Dermis microvascular lymphatic vessel endothelial cell (primary cell): ENCODE measurements at places on chromosomes 6 and 20.

DNA sequence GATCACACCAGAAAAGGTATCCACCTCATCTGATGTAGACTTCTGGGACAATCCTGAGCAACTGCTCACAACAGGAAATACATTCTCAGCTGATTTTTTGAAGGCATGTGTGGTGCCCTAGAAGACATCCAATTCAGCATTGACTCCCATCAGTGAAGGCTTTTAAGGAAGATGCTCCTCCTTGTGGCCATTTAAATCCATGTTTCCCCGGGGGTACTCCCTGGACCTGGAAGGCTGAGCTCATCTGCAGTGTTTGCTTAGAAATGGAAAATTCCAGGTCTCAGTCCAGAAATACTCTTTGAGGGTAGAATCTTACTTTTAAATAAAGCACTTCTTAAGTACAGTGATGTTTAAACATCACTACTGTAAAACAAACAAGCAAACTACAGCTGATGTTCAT, 195.5 kb upstream of the PDE10A start:
- peak; percentile 37 for DNase-seq

DNA sequence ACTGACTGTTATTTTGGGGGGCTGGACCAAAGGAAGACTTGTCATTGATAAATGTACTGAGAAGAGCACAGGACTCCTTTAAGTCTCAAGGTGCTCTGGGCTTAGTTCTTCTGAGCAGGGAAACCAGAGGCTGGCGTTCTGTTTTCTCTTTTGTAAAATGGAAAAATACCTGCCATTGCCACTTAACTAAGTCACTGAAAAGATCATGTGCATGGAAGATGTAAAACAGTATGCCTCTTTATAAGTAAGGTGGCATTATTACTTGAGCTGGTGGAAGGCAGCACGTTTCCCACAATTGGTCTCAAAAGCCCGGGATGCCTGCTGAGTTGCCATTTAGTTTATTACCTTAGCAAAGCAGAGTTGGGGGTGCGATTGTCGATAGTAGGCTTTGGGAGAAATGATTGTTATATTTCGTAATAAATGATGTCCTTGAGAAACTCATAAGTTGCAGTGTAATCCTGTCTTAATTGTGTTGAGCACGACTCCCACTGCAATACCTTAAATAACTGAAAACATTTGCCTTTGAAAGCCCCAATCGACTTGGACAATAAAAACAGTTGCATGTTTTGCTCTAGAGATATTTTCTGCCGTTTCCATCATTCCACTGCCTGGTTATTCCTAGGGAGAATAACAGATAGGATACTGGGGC, 3.6 kb downstream of the JARID2 start:
- no peak for DNase-seq

- no peak for DNase-seq
These were observed 73.3 kb downstream of the ASXL1 start for GRCh38 chr20:32431457-32431856.

DNA sequence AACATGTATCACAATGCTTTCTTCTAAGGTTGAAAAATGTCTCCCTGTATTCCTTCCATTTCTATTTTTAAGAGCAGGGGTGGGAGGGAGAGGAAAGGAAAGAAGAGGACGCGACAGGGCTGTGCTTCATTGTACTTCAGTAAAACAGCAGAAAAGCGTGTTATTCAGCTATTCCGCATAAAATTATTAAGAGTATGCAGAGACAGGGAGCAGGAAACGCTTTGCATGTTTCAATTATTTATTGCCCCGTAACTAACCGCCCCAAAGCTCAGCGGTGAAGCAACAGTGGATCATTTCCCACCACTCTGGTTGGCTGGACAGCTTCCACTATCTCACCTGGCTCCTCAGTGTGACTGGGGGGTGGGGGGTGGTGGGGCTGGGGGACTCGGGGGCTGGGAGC, 188.9 kb downstream of the TTLL2 start:
- no peak for DNase-seq

- no peak for DNase-seq
These were observed 211.5 kb upstream of the PROKR2 start for GRCh38 chr20:5528261-5528660.

- DNase-seq, result no peak
These were observed 38.3 kb upstream of the SAMHD1 start for GRCh38 chr20:36989797-36990196.

DNA sequence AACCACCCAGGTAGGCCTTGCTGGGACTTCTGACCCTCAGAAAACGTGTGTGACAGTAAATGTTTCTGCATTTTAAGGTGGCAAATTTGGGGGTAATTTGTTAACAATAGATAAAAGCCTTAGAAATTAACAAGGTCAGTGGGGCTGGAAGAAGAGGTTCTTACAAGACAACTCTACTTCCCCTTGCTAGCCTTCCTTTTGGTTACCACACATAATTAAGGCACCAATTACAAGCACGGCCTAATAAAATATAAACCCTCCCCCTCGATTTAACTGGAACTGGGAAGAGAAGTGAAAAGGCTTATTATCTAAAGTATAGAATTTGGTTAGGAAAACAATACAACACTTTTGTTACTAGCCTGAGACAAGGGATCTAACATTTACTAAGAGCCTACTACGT, 38.8 kb downstream of the ELOVL5 start:
- DNase-seq, result no peak

- no peak for DNase-seq
These were observed 35.8 kb downstream of the PDSS2 start for GRCh38 chr6:107423474-107423990.

GRCh38 chr6:34524499-34524898, 31.6 kb downstream of the SPDEF start:
- DNase-seq, result no peak

GRCh38 chr6:55704421-55704820, 125.4 kb upstream of the HMGCLL1 start:
- no peak for DNase-seq

GRCh38 chr20:63743210-63743970, 3.8 kb downstream of the SLC2A4RG start:
- DNase-seq, result no peak

GRCh38 chr6:53986165-53986720, 125.0 kb upstream of the MLIP start:
- peak; percentile 49 for DNase-seq

- DNase-seq, result no peak
These were observed 65.1 kb upstream of the FOXC1 start for GRCh38 chr6:1544603-1545002.

DNA sequence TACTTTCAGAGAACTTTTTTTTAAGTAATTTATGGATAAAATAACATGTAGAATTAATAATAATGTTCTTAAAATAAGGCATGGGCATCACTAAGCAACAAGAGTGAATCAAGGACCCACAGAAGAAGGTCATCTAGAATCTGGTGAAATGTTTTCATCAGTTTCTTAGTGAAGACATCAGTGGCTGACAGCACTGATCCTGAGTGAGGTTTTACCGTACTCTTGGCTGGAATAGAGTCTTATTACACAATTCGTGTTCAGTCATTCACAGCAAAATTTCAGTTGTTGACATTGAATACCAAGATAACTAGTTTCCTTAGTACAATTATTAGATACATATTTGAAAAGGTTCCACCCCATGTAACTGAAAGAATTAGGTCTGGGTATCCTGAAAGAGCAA, 140.4 kb downstream of the C6orf58 start:
- no peak for DNase-seq

DNA sequence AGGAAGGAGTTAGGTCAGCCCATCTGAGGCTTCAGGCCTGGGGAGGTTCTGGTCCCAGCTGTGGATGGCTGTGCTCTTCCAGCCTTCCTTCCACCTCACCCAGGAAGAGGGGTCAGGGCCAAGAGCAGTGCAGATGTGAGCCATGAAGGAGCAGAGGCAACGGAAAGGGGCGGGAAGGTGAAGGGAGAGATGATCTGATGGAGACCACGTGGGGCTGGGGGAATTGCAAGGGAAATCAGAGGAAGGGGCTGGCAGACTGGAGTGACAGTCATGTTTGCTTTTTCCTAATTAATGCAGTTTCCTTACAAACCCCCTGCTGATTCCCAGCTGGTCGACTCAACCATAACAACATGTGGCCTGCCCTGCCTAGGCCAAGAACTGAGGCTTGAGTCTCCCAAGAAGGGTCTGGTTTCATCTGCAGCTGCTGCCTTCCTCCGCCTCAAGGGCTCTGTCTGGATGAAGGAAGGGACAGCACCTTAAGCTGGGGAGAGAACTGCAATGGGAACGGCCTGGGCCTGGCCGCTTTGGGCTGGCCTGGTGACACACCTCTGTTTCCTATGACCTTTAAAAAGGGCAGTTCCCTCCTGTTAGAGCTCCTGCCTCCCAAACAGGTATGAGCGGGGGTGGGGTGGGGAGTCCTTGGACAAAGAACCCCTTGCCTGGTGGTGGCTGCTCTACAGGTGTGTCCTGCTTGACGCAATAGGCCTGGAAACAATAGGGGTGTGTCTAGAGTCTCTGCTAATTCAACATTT, 7.8 kb upstream of the MRPS18A start:
- no peak for DNase-seq

DNA sequence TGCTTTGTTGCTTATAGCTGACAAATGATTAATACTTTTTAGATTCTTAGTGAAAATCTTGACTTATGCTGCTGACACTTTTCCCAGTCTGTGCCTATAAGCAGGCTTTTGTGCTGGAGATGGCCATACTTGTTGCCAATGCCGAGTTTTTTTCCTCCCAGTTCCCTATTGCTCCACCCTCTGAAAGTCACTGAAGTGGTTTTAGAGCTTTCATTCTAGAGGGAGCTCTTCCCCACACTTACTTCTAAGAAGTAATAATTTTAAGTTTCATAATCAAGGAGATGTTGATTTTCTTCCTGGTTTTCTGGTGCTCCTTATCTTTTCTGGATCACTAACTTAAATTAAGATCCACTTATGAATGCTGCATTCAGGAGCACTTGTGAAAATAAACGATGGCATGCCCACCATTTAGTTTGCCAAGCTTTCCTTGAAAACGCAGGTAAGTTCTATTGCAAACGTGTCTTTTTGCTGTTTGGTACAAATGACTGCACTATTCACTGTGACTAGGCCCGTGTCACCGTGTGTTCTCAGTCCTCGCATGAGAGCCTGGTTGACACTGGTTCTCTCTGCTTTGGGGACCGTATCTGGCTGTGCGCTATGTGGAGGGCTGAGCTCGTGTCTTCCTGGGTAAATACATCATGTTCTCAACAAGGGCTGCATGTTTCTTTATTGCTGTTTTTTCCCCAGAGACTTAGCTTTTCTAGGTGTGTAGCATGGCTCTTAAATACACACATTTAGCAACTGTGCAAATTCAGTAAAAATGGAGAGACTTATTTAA, 50.2 kb downstream of the GFRA4 start:
- DNase-seq, result no peak

- DNase-seq, result no peak
These were observed 25.6 kb downstream of the ARHGAP18 start for GRCh38 chr6:129684323-129684884.
